ENCODE measurements at places on chromosomes 4 and X.

DNA sequence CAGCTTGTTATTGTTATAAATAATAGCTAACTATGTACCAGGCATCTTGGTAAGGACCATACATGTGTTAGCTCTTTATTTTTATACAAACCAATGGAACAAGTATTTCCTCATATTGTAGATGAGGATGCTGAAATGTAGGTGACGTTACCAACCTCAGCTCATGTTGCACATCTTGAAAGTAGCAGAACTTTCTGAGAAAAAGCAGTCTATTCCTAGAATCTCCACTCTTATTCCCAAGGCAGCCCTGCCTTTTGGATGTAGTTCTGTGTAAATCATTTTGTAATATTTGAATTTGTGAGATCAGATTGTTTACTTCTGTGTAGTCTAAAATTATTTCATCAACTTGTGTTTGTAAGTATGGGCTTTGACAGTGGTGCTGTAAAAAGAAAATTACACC lies 5.3 kb downstream of the FHDC1 start:
- no peak for DNase-seq

GRCh38 chr4:10841697-10842096 lies 157.1 kb upstream of the CLNK start:
- DNase-seq, result no peak

DNA sequence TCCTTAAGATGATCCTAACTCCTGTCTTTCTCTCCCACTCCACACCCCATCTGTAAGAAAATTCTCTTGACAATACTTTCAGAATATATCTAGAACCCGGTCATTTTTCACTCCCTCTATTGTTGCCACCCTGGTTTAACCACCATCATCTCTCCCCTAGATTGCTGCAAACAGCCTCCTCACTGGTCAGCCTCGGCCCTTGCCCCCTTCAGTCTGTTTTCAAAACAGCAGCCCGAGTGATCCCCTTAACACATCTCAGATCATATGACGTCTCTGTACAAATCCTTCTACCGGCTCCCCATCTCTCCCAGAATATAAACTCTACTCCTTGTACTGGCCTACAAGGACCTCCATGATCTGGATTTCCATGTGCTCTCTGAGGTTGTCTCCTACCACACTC lies 35.2 kb upstream of the F9 start:
- DNase-seq, result no peak

DNA sequence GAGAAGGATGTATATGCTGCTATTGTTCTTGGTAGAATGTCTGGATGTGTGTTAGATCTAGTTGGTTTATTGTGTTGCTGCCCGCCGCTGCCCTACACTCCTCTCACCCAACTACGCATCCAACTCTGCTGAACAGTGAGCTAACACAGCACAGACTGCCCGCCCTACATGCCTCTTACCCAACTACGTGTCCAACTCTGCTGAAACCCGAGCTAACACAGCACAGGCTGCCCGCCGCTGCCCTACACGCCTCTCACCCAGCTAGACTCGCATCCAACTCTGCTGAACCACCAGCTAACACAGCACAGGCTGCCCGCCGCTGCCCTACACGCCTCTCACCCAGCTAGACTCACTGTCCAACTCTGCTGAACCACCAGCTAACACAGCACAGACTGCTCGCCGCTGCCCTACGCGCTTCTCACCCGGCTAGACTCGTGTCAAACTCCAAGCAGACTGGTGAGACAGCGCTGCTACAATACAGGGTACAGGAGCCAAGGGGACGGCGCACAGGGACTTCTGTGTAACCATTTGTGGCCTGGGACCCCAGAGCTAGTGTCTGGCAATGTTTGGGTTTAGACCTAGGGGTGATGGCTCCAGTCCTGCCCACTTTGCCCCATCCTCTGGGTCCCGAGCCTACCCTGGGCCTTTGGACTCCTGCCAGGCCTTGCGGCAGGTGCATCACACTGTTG lies 11.6 kb upstream of the CTBP1 start:
- no peak for DNase-seq

GRCh38 chr4:118997601-118998000 lies 108.9 kb downstream of the SYNPO2 start:
- DNase-seq, result no peak

- no peak for DNase-seq
Observed at GRCh38 chr4:40216622-40217366, 20.0 kb downstream of the RHOH start.

DNA sequence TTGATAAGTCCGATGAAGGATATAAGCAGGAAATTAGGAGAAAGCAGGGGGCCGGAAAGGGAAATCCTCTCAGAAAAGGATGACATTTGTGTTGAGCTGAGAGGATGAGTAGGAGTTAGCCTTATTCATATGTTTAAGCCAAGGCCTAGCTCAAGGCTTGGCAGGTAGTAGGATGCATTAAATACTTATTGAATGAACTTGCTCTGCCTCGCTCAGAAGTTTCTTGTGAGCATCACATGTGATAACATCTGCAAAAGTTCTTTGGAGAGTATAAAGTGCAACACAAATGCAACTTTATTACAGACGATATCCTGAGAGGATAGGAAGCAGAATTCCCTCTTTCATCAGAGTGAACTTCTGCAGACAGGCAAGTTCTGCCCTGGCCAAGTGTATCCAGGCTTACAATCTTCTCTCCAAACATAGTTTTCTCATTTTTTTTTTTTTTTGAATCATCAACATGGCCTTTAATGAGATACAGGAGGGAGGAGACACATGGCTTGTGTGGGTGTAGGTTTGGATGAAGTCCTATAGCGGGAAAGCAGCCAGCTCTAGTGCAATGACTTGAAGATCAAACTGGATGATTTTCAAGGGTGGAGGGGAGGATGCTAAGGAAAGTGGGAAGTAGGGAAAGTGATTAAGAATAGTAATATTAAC lies 48.1 kb downstream of the LUZP4 start:
- no peak for DNase-seq

GRCh38 chr4:19135895-19136633 lies 1114.5 kb upstream of the LCORL start:
- no peak for DNase-seq

DNA sequence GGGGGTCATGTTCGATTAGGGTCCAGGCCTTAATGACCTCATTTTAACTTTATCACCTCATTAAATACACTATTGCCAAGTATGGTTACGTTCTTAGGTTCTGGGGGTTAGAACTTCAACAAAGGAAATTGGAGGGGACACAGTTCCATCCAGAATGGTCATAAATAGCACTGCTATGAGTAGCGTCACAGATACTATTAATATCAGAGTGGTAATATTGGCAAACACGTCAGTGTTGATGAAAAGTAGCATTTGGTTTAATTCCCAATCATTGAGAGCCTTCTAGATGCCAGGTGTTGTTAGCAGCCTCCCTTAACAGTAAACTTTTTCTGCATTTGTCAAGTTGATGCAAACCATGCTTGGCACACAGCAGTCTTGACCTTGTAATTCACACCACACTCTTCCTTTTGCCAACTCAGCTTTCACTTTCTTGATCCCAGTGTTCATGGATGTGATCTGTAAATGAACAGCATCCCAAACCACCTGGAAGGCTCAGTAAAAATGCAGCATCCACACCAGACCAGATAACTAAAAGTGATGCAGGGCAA lies 912.5 kb upstream of the TENM3 start:
- DNase-seq, result no peak

DNA sequence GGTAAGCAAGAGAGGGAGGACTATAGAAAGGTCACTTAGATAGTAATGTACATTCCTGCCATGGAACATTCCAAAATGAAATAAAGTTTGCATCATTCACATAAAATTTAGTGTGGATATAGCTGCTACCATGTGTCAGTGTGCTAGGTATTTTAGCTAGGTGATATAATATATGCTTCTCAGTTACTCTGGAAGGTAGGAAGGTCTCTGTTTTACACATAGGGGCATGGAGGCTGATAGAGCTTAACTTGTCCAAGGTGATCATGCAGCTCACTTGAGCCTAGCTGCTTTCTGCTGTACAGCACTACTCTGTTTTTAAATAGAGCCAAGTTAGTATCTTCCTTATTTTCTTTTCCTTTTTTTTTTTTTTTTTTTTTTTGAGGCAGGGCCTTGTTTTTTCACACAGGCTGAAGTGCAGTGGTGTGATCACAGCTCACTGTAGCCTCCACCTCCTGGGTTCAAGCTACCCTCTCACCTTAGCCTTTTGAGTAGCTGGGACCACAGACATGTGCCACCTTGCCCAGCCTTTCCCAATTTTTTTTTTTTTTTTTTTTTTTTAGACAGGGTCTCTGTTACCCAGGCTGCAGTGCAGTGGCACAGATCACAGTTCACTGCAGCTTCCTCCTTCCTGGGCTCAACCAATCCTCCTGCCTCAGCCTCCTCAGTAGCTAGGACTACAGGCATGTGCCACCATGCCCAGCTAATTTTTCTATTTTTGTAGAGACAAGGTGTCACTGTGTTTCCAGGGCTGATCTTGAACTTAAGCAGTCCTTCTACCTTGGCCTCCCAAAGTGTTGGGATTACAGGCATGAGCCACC lies 10.4 kb downstream of the AFF1 start:
- no peak for DNase-seq

DNA sequence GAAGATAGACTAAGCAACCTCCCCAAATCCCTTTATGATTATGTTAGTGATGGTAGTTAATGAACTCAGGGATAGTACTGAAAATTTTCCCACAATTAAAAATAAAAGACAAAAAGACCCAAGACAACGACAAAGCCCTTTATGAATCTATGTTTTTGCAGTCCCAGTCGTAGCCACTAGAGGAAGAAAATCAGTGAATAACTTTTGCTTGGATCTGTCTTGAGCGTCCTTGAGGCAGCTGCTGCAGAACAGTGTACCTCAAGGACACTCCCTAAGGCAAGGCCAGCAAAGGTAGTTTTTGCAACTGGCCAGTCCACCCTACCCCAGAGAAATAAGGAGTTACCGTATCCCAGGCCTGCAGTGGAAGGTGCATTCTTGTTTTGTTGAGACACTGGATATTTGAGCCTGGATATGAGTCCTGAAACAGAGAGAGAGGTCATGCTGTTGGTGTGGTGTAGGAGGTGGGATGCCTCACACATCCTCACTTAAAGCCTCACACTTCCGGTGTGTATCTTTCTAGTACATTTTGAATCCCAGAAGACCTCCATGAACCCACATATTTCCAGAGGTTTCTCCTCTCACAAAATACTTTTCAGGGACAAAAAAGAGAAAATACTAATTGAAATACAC lies 8.7 kb upstream of the TIMM8A start:
- no peak for DNase-seq

- DNase-seq, result no peak
Observed at GRCh38 chr4:87819281-87819919, 13.4 kb upstream of the MEPE start.

GRCh38 chrX:118536687-118537461 lies 41.3 kb downstream of the DOCK11 start:
- no peak for DNase-seq

GRCh38 chrX:335758-336155 lies 17.2 kb upstream of the GTPBP6 start:
- DNase-seq, result no peak

DNA sequence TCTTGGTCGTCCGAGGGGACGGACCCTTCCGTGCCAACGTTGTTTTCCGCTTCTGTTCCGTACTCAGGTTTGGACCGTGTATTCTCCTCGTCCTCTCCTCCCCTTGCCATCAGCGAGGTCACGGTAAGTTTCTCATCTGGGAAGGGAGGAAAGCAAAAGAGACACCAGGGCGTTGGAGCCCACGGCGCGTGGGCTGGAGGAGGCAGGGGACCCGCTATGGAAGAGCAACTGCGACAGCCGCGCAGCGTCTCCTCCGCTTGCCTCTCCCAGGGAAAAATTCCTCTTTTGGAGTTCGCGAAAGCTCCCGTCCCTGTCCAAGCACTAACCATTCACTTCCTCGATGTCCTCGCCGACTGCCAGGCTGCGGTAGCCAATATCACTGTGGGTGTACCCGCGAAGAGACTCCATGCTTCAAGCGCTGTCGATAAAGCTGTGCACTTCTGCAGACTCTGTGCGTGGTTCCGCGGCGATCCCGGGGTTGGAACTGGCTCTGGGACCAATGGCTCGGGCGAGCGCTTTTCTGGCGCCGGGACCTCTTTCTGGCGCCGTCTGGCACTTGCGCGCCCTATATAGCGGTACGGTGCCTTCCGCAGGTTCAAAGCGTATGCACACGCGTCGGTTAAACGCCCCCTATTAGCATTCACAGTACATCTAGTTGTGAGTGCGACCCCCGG lies at the start of gene ESX1:
ESX1 (minus strand) TSS at position 492 of the 674 bp plus-strand sequence; CDS start at position 408, 84 bp downstream.
- DNase-seq, result no peak

- no peak for DNase-seq
Observed at GRCh38 chr4:150950657-150951288, 64.3 kb downstream of the LRBA start.

- no peak for DNase-seq
Observed at GRCh38 chr4:2009651-2010233, 968 bp upstream of the NELFA start.

DNA sequence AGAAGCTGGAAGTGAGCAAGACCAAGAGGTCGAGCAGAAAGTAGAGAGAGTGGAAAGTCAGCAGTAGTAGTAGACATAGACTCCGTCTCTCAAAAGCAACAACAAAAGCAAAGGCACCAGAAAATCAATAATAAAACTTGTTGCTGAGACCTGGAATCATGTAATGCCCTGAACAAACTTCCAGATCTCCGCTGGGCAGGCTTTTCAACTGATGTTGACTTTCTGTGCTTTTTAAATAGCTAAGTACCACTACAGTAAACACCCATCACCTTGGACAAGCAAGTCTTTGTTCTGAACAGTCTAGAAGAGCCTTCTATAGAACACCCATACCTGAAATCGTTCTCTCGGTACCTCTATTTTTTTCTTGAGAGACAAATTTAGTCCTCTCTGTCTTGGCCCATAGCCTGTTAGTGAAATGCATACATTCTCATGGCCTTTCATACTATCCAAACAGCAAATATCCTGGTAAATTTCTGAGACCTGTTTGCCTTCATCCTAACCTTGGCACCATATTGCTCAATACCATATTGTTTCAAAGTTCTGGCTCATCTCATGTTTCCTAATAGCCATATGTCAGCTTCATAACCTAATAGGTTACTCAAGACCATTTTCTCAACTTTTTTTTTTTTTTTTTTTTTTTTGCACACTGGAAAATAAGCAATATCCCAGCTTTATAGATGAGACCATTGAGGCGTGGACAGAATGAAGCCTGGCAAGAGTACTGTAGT lies 200.6 kb upstream of the RBPJ start:
- DNase-seq, result no peak

GRCh38 chr4:56182356-56182755 lies 204.9 kb downstream of the AASDH start:
- DNase-seq, result no peak

- DNase-seq, result no peak
Observed at GRCh38 chr4:121765971-121766538, 1.1 kb upstream of the SMIM43 start.

DNA sequence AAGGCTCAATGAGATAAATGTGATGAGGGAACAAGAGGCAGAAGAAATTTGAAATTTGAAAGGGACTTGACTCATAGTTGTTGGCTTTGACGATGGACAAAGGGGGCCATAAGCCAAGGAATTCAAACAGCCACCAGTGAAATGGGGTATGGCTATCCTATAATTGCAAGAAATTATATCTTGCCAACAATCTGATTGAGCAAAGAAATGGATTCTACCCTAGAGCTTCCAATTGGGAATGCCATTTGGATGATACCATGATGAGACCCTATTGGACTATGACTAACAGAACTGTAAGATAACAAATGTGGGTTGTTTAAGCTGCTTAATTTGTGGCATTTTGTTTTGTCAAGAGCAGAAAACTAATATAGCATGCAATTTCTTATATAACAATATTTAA lies 270.1 kb upstream of the ARSJ start:
- DNase-seq, result no peak

All from NCI-H187 (cell line).